Left lung (tissue), 14 donors: ENCODE measurements at places on chromosomes 6 and 20. TPM values are rescaled to one million over a fixed set of nuclear protein-coding genes. Genes with fewer than 3 reads are reported as not detected.

GRCh38 chr6:88107241-88107640 is 58.9 kb downstream of the CNR1 start:
- H3K4me3 ChIP-seq: no peak overlapping the region
- no peaks in the 10 kb centered on the region for H3K27me3 ChIP-seq
- no peaks in the 10 kb centered on the region for H3K4me1 ChIP-seq
- H3K36me3 ChIP-seq: no peaks in the 10 kb centered on the region
- no peak for DNase-seq
- H3K27ac ChIP-seq: no peak overlapping the region

- H3K4me3 ChIP-seq: no peak overlapping the region
- no peak overlapping the region for H3K27ac ChIP-seq
- H3K4me1 ChIP-seq: no peaks in the 10 kb centered on the region
- no peak for DNase-seq
- H3K36me3 ChIP-seq: peaks cover 3% of the 10 kb centered on the region
Observed at GRCh38 chr6:100851819-100852218, 29.3 kb downstream of the ASCC3 start.

- H3K27ac ChIP-seq: no peak overlapping the region
- H3K36me3 ChIP-seq: no peaks in the 10 kb centered on the region
- DNase-seq: no peak
- no peaks in the 10 kb centered on the region for H3K4me1 ChIP-seq
Observed at GRCh38 chr6:108362455-108362854, 67.6 kb downstream of the AFG1L start.

DNA sequence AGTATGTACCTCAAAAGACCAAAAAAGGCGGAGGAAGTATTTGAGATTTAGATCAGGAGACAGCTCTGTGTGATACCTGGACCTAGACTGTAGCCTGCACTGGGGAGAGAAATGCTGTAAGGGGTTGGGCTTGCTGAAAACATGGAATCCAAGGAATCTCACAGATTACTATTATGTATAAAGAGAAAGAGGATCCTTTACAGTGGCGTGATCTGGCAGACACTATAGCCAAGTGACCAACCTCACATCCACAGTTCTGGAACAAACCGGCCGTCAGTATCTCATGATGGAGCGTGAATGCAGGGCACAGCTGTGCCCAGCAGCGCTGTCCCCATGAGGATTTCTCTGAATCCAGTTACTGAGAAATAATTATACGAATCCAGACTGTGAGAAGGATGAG is 12.3 kb downstream of the DDX27 start:
- DNase-seq: no peak
- peaks cover 4% of the 10 kb centered on the region for H3K36me3 ChIP-seq
- no peak overlapping the region for H3K27ac ChIP-seq
- H3K27me3 ChIP-seq: no peaks in the 10 kb centered on the region

PDRG1 gene
- 9.1 TPM for total RNA-seq

MAS1 gene
- total RNA-seq: not detected
